Tibial nerve (tissue), 4 donors: ENCODE measurements at places on chromosomes 2 and 18. TPM values are rescaled to one million over a fixed set of nuclear protein-coding genes. Genes with fewer than 3 reads are reported as not detected.

The CPLX4 gene
- not detected for total RNA-seq

DNA sequence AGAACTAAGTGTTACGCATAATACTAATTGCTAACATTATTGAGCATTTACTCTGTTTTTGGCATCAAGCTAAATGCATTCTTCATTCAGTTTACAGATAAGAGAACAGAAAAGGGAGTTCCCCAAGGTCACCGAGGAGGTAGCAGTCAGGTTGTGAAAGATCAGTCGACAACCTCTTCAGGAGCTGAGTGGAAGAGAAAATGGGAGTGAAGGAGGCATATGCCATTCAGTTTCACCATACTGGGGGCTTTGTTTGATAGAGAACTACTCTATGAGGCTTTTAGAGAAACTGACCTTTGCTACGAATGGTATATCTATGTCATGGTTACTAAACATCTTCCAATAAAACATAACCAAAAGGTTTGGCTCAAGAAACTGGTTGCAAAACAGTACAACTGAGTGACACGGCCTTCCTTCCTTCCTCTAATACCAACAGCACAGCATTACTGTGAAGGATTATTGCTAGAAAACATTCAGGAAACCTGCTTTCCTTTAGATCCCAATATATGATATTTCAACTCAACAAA lies 112.1 kb downstream of the RBMS1 start:
- DNase-seq: no peak

DNA sequence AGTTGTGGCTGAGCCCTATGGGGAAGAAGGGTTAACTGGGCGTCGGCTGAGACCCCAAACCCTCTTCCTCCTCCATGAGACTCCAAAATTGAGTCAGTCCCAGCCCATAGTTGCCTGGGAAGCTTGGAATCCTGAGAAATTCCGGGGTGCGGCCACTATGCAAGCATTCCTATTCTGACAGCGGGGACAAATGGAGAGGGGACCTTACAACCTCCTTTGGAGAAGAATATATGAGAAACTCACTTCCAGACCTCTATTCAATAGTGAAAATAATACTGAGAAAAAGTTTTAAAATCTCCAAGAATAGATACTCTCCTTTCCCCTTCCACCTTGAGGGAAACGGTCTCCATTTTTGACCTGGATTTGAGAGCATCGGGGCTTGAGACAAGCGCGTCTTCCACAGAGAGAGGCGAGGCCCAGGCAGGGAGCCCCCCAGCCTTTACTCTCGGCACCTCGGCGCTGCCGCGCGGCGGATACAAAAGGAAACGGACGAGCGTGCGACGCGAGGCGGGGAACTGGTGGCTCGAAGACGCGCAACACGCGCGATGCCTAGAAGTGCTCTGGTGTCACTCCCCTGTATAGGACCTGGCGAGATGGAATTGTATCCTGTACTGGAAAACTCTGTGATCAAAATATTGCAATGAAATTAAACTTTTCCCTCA lies 11.1 kb downstream of the NR4A2 start:
- DNase-seq: no peak

DNA sequence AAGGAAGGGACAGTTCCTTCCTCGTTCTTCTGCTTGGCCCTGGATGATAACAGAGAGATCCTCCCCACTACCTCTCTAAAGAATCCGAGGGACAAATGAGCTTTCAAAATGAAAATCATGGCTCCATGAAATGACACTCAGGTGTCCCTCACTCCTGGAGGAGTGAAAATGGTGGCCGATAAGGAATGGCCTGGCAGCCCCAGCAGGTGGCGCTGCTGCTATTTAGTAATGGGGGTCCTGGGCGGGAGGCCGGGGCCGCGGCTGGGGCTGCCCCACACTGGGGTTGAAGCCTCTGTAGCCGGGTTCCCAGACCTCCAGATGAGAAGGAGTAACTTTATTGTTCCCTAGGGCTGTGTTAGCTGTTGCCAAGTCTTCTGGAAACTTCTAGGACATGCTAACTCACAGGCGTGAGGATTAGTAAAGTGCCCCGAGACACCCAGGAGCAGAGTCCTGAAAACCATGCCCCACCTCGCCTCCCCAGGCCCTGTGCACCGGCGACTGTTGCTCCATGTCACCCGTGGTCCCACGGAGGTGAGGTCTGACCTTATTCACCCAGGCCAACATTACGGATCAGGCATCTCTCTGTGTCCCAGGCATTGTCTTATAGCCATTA lies 138.0 kb downstream of the CTIF start:
- peak; percentile 74 for DNase-seq

GRCh38 chr2:128405981-128406613 lies 87.4 kb upstream of the HS6ST1 start:
- no peak for DNase-seq

DNA sequence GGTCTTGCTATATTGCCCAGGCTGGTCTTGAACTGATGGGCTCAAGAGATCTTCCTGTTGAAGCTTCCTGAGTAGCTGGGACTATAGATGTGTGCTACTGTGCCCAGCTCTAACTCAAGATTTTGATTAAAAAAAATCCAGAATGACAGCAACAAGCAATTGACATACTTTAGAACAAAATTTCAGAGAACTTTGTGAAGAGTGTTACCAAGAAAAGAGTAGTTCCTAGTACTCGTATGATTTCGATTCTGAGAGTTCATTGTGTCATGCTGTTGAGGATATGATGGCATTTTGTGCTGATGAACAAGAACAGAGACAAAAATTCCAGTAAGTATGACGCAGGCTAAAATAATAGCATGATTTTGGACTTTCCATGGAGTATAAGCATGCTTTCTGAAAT lies 90.2 kb upstream of the TWSG1 start:
- DNase-seq: no peak

DNA sequence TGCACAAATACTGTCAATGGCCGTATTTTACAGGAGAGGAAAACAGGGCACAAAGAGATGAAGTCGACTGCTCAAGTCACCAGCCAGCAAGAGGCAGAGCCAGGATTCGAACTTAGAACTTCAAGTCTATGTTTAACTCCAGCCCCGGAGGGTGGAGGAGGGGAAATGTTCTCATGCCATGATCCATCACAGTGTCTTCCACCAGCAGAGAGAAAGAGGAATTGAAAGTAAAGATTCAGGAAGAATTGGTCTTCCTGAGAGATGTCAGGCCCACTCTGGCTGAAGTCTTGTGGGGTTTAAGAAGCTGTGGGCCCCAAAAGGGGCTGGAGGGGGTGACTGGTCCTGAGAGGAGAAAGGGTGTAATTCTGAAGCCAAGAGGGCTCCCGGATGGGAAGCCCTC lies 260.0 kb downstream of the TNS1 start:
- DNase-seq: no peak

The GREB1L gene
- 5.1 TPM for total RNA-seq

DNA sequence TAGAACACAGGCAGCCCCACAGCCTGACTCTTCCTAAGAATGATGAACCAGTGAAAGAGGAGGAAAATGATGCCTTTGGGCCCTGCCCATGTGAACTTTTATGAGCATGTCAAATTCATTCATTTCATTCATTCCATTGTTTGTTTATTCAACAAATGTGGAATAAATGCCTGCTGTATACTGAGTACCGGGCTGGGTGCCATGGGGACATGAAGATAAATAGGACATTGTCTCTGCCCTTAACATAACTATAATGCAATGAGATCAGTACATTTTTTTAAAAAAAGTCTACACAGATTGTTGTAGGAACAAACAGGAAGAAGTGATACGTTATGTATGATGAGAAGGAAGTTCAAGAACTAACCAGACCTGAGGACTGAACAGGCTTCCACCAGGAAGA lies 14.7 kb downstream of the MREG start:
- DNase-seq: no peak

The C2orf72 gene
- 0.42 TPM for total RNA-seq

The ST3GAL5 gene
- 30.9 TPM for total RNA-seq

The LRRC30 gene
- not detected for total RNA-seq

DNA sequence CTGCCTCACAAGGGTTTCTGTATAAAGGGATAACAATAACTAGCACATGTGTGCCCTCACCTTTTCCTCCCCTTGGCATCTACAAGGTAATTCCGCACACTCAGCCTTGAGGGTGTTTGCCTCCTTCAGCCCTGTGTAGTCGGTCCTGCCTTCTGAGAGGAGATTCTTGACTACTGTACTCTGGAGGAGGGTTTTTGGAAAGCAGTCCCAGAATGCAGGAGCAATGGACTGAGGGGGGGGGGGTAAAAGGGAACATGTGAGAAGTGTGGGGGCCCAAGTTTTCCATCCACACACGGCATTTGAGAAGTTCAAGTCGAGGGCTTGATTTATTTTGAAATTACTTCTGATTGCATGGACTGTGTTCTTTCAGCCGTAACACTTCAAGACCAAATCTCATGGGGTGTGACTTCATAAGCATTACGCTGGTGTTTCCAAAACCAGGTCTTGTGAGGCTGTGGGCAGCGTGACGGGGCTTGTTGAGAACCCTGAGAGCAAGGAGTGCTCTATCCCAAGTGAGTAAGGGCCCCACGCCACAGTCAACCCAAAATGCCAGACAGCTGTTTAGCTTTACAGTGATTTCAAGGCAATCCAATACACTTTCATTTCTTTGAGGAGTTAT lies 198.7 kb upstream of the MEIS1 start:
- DNase-seq: no peak

GRCh38 chr18:55633032-55633431 lies 45.0 kb upstream of the TCF4 start:
- DNase-seq: no peak

GRCh38 chr18:21203126-21203525 lies 38.9 kb upstream of the GREB1L start:
- DNase-seq: no peak

The SERPINE2 gene
- 47.4 TPM for total RNA-seq

DNA sequence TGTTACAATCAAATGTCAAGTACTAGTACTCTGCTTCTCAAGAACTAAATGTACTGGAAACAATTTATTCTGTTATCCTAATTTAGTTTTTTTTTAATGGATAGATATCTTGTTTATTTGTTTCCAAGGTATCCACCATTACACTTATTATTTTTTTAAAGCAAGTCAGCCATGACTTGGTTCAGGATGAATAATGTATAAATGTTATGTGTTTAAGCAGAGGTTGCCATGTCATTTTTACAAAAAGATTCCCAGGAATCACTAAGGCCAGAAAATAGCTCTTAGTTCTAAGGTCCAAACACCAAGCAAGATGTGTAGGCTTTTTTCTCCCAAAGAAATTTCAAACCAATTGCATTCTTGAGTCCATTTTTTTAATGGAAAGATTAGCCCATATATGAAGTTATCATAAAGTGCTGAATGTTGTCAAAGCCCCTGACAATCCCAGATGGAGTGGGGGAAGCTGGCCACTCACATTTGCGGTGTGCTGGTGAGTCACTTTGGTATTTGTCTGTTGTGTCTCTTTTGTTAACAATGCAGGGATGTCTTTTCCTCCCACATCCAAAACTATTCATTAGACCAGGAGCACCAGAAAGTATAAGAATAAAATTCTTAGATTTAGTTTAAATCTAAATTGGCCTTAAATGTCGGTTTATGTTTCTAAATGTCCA lies 158.9 kb downstream of the COL6A3 start:
- DNase-seq: no peak

DNA sequence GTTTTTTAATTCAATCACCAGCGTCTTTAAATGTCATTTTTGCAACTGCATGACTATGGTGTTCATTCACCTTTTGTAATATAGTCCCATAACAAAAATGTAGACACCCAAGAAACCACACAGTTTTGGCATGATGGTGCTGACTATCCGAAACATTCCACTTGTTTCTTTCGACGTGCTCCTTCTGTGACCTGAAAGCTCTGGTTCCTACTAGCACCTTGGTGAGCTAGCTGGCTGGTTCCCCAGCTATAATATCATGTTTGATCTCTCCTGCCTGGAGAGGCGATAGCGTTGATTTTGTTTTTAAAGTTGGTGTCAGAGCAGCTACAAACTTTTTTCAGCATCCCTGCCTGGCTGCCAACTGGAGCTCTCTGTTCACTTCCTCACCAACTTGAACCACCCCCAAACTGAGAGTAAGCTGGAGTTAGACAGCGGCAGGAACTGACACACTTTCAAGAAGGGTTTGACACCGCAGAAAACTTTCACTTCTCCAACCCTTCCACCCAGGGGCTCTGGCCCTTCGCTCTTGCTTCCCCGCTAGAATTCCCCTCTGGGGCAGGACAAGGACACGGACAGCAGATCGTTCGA lies 1.1 kb downstream of the ATAD2B start:
- peak; percentile 41 for DNase-seq

- no peak for DNase-seq
These were observed 8.7 kb upstream of the KIAA2012 start for GRCh38 chr2:202064171-202064880.

- DNase-seq: no peak
These were observed 81.5 kb upstream of the DAPL1 start for GRCh38 chr2:158713523-158714138.

DNA sequence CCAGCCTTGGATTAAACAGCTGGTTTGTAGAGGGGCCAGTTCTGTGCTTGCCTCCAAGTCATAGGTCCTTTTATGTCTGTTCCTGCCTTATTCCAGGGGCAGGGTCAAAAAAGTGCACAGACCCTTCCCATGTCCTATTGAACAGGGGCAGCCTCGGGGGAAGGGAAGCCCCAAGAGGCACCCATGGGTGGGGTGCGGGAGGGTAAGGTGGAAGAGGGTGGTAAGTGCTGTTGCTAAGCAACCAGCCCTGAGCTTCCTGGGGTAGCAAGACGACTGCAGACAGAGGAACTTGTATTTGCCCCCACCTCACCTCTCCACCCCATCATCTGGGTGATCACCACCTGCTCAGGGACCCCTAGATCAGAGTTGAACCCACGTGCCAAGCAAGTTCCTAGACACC lies 7.7 kb downstream of the DNMT3A start:
- no peak for DNase-seq

The BCS1L gene
- total RNA-seq: 41.7 TPM

GRCh38 chr2:160014227-160014626 lies 48.2 kb downstream of the PLA2R1 start:
- DNase-seq: no peak

GRCh38 chr2:234099266-234099665 lies 48.8 kb downstream of the SPP2 start:
- no peak for DNase-seq

- no peak for DNase-seq
These were observed 566 bp upstream of the CMPK2 start for GRCh38 chr2:6866275-6866671.

The KCNG2 gene
- 0.60 TPM for total RNA-seq

The SF3B1 gene
- total RNA-seq: 335 TPM

The LAMA3 gene
- 60.0 TPM for total RNA-seq

GRCh38 chr2:166224197-166224596 lies 96.4 kb upstream of the SCN1A start:
- DNase-seq: no peak

DNA sequence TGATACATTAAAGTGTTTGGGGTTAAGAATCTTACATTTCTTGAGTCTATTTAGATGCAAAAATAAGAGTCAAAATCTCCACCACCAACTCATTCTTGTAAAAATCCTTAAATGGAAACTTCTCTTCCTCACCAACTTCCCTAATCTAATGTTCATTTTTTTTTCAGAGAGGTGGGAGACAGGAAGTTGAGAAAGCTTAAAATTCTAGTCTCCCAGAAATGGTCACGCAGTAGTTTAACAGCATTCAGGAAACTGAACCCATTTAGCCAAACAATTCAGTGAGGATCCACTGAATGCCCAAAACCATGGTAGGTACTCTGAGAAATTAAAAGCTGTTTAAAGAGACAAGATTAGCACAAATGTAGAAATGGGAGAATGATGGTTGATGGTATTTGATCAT lies 69.0 kb downstream of the TXNL1 start:
- DNase-seq: no peak

The SIX3 gene
- not detected for total RNA-seq

The DSG1 gene
- total RNA-seq: not detected

- DNase-seq: no peak
These were observed 92.1 kb downstream of the TMEM18 start for GRCh38 chr2:584863-585823.
